Thoracic aorta (tissue), 2 donors: ENCODE measurements at places on chromosomes 16 and 17.
A peak's percentile ranks its signal among the peaks of the same experiment; 100 is the strongest.

DNA sequence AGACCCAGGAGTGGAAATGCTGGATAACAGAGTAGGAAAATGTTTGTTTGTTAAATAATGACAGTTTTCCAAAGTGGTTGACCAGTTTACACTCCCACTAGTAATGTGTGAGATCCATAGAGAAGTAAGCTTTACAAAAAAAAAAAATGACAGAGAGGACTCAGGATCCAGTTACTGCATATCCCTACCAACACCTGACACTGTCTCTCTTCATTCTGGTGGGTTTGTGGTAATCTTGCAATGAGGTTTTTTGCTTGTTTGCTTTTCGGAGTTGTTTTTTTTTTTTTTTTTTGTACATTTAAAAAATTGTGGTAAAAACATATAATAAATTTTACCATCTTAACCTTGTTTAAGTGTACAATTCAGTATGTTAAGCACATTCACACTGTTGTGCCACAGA is 23.6 kb upstream of the HOXB9 start:
- DNase-seq = no peak

- no peak for DNase-seq
These were observed 84.4 kb upstream of the GSE1 start for GRCh38 chr16:85528528-85529387.

DNA sequence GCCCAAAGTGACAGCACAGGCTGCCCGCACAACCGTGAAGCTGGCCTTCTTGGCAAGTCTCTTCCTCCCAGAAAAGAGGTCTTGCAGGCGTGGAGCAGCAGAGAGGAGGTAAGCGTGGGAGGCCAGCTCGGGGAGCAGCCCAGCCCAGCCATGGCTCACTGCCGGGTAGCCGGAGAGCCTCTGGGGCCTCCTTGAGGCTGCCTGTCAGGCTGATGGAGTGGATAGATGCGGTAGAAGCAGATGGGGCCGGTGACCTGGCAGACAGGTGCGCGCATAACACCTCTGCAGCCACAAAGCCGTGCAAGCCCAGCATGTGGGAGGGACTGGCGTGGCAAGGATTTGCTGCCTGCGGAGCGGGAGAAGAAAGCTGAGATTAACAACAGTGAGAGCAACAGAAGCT is 17.1 kb upstream of the DOK4 start:
- no peak for DNase-seq

- no peak for DNase-seq
These were observed 1032.2 kb downstream of the CDH11 start for GRCh38 chr16:64089697-64090096.

DNA sequence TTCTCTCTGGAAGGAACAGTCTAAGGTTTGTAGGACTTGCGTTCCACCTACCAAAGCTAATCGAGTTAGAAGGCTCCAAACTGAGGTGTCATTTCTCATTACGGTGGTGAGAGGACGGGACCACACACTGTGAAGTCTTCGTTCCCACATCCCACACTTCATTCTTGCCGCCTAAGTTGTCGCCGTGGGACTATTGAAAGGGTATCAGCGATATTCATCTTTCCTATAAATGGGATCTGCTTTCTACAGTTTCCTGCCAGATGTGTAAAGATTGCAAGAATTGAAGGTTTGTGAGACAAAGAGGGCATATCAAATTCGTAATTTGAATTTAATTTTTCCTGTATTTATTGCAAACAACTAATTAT is 608 bp upstream of the TRIM37 start:
- DNase-seq = no peak

- no peak for DNase-seq
These were observed 68.0 kb upstream of the CIBAR2 start for GRCh38 chr16:85180047-85180826.

DNA sequence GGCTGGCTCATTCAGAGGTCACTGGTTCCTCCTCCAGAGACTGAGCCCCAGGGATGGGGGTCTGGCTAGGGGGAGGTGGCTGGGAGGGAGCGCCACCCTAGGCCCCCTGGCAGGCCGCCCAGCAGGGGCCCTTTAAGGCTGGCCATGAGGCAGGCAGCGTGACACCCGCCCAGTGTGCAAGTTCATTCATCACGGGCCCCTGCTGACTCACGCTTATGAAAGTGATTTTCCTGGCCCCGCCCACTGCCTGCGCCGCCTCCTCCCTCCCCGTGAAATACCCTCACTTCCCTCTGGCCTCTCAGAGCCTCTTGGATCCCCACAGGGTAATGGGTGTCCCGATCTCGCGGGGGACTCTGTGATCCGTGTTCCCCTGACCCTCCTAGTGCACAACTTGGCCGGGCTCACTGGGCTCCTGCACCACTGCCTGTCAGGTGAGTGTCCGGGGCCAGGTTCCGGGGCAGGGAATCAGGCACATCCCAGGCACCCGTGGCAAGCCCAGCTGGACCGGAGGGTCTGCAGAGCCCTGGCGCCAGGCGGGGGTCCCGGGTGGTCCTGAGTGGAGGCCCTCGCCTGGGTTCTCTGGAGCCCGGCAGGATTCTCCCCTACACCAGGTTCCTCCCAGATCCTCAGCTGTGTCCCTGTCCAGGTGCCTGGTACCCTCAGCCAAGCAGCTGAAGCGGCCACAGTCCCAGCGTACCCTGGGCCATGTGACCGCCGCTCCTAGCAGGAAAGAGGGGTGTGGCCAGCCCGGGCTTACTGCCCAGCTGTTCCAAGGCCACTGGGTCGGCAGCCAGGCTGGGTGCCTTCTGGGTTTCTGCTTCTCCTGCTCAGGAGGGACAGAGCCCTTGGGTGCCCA is at the start of gene OSGIN1:
TSS of gene OSGIN1 (plus strand) at position 301 of the 856 bp plus-strand sequence. CDS start 4,432 bp downstream, outside the sequence.
- DNase-seq = peak; percentile 92

DNA sequence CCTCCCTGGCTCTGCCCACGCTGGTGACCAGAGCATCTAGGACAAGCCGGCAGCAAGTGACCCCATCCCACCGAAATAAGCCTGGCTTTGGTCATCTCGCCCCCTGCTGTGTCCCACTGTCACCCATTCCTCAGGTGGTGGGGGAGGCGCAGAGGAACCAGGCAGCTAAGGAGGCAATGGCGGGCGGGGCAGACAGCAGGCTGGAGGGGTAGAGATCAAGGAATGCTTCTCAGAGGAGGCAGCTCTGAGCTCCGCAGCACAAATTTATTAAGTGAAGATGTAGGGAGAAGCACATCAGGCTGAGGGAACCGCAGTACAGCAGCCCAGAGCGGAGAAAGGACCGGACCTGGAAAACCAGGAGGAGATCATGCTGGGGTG is 7.5 kb upstream of the KREMEN2 start:
- no peak for DNase-seq

DNA sequence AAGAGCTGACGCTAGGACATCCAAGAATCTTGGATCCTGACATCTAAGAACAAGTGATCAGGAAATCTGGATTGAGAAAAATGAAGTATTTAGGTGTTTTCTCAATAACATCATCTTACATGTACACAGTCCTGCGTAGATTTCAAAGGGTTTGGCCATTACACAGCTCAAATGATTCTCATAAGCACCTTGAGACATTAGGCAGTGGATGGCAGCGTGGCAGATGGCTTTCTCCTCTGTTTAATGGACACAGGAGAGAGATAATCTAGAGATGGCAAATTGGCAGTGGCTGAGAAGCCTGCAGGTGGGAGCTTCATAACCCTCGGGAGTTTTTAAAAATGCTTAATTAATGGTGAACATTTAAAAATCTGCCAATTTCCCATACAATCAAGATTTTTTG is 137.5 kb downstream of the ZFHX3 start:
- DNase-seq = no peak

GRCh38 chr16:53334581-53334980 is 99.7 kb upstream of the RBL2 start:
- DNase-seq = no peak

GRCh38 chr17:9750524-9750923 is 40.9 kb downstream of the DHRS7C start:
- no peak for DNase-seq

DNA sequence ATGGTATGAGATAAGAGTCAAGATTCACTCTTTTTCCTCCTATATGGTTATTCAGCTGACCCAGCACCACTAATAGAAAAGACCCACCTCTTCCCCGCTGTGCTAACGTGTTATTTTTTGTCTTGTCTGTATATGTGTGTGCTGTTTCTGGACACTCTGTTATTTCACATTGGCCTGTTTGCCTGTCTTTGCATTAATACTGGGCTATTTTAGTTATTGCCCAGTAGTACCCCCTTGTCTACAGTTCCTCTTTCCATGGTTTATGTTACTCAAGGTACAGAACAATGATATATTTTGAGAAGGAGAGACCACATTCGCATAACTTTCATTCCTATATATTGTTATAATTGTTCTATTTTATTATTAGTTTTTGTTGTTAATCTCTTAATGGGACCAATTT is 74.0 kb upstream of the SIAH1 start:
- DNase-seq = no peak

GRCh38 chr17:63516910-63517824 is 6.0 kb upstream of the KCNH6 start:
- DNase-seq = no peak

GRCh38 chr17:61280338-61280737 is 119.3 kb upstream of the TBX2 start:
- DNase-seq = no peak

DNA sequence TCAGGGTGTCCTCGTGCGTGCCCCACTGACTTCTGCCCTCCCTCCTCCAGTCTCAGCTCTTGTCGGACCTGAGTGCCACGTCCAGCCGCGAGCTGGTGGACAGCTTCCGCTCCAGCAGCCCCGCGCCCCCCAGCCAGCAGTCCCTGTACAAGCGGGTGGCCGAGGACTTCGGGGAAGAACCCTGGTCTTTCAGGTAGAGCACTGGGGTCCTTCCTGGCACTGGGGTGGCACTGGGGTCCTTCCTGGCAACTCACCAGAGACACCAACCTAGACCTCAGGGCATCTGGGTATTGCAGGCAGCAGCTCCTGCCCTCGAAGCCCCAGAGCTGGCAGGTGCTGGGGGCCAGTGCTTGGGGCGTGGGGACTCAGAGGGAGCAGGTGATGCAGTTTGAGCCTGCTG is 25.0 kb downstream of the SGSH start:
- DNase-seq = no peak

- no peak for DNase-seq
These were observed 60.3 kb downstream of the RMI2 start for GRCh38 chr16:11405331-11406176.

GRCh38 chr16:19094542-19095365 is 19.0 kb upstream of the ITPRIPL2 start:
- no peak for DNase-seq

DNA sequence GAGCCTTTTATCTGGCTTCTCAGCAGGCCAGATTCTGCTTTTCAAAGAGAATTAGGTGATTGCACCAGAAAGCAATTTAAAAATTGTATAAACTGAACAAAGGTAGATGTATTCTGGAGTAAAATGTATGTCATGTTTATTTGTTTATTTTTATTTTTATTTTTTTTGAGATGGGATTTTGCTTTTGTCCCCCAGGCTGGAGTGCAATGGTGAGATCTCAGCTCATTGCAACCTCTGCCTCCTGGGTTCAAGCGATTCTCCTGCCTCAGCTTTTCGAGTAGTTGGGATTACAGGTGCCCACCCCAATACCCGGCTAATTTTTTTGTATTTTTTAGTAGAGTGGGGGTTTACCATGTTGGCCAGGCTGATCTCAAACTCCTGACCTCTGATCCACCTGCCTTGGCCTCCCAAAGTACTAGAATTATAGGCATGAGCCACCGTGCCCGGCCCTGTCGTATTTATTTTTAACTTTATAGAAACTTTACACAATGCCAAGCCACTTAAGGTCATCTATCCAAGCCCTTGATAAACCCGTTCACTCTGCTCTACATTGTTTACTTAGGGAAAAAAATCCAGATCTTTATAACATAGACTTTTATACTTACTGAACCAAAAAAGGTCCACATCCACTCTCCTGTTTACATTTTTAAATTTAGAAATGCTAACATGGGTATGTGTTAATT is 22.7 kb upstream of the GOT2 start:
- DNase-seq = no peak

DNA sequence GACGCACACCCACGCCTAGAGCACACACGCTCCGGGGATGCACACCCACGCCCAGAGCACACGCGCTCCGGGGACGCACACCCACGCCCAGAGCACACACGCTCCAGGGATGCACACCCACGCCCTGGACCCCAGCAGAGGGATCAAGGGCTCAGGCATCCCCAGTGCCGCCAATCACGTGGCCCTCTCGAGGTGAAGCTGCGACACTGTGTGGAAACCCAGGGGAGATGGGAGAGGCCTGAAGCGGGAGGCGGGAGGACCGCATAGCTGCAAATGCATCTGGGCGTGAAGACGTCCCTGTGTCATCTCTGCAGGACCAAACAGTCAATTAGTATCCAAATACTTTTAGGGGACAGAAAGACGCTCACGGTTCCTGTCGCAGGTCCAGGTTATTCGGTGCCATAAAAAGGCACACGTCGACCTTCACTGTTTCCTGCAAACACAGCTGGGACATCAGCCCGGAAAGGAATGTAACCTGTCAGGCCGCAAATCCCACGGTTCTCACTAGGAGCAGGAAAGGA is 56.4 kb downstream of the TBC1D16 start:
- DNase-seq = no peak

DNA sequence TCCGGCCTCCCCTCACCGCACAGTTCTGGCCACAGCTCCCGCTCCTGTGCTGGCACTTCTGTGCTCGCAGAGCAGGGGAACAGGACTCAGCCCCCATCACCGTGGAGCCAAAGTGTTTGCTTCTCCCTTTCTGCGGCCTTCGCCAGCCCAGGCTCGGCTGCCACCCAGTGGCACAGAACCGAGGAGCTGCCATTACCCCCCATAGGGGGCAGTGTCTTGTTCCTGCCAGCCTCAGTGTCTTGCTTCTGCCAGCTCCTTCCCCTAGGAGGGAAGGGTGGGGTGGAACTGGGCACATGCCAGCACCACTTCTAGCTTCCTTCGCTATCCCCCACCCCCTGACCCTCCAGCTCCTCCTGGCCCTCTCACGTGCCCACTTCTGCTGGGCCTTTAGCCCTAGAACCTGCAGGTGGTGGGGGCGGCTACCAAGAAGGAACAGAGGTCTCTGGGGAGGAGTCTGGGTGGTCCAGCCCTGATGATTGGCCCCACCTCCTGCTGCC is 645 bp upstream of the ELMO3 start:
- DNase-seq = no peak

GRCh38 chr17:48460052-48460451 is 30.0 kb upstream of the SKAP1 start:
- no peak for DNase-seq

- no peak for DNase-seq
These were observed 83.5 kb downstream of the GP2 start for GRCh38 chr16:20243731-20244281.

GRCh38 chr16:73050201-73051099 is 2.5 kb upstream of the ZFHX3 start:
- DNase-seq = no peak

DNA sequence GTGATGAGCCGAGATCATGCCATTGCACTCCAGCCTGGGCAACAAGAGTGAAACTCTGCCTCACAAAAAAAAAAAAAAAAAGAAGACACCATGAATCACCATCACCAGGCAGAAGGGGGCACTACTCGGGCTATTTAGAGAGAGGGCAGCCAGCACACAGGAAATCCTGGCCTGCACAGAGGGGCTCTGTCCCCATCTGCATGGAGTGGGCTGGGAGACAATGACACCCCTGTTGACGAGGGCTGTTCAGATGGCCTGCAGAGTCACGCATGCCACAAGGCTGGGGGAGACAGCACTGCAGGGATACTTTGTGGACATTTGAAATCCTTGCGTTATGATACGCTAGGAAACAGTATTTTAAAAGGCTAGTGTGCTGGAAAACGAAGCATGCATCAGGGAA is 48.3 kb downstream of the CUEDC1 start:
- no peak for DNase-seq

GRCh38 chr17:4178651-4179050 is 35.7 kb downstream of the CYB5D2 start:
- no peak for DNase-seq
